CD4-positive, alpha-beta T cell treated with Interleukin-6 for 4 hours (primary cell): ENCODE measurements at places on chromosomes 1 and 21.

DNA sequence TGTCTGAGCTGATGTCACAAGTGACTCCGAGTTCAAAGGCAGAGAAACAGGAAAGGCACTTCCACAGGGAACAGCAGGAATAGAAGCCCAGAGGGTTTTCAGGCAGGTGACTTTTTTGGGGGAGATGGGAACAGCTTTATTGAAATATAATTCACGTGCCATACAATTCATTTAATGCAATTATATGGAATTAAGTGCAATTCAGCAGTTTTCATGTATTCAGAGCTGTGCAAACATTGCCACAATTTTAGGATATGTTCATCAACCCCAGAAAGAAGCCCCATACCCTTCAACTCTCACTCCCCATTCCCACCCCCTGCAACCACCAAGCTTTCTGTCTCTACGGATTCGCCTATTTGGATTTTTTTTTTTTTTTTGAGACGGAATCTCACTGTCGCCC is 17.0 kb downstream of the KCNAB2 start:
- DNase-seq: no peak

GRCh38 chr1:86084998-86085397 is 71.6 kb downstream of the COL24A1 start:
- DNase-seq: no peak

- DNase-seq: no peak
Observed at GRCh38 chr1:180243517-180244221, 13.6 kb downstream of the LHX4 start.

- DNase-seq: no peak
Observed at GRCh38 chr1:78779831-78780230, 130.2 kb downstream of the IFI44 start.

DNA sequence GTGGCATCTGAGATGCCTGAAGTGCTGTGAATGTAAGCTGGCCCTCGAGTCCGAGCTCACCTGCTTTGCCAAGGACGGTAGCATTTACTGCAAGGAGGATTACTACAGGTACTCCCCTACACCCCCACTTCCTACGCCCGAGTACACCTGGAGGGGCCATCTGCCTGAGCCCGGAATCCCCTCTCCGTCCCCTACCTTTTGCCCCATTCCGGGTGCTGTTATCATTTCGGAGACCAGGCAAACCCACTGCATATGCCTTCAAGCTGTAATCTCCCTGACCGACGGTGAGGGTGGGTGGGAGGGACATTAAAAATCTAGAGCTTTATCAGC is 2.9 kb downstream of the LHX9 start:
- no peak for DNase-seq

- DNase-seq: no peak
Observed at GRCh38 chr1:157124855-157125254, 13.3 kb downstream of the ETV3 start.

DNA sequence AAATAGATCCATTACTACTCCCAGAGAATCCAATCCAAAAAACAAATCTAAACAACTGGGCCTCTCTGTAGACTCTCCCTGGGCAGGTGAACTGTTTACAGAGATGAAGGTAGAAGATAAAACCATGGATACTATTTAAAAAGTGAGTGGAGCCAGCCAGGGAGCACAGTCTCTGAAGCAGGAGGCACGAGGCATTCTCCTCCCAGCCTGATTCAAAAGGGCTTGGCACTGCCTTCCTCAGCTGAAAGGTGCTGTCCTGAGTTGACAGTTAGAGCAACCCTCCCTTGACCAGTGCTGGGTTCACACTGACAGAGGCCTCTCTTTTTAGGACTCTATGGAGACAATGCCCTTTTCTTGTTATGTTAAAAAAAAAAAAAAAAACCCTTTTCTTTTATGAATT is 36.8 kb downstream of the HENMT1 start:
- no peak for DNase-seq

DNA sequence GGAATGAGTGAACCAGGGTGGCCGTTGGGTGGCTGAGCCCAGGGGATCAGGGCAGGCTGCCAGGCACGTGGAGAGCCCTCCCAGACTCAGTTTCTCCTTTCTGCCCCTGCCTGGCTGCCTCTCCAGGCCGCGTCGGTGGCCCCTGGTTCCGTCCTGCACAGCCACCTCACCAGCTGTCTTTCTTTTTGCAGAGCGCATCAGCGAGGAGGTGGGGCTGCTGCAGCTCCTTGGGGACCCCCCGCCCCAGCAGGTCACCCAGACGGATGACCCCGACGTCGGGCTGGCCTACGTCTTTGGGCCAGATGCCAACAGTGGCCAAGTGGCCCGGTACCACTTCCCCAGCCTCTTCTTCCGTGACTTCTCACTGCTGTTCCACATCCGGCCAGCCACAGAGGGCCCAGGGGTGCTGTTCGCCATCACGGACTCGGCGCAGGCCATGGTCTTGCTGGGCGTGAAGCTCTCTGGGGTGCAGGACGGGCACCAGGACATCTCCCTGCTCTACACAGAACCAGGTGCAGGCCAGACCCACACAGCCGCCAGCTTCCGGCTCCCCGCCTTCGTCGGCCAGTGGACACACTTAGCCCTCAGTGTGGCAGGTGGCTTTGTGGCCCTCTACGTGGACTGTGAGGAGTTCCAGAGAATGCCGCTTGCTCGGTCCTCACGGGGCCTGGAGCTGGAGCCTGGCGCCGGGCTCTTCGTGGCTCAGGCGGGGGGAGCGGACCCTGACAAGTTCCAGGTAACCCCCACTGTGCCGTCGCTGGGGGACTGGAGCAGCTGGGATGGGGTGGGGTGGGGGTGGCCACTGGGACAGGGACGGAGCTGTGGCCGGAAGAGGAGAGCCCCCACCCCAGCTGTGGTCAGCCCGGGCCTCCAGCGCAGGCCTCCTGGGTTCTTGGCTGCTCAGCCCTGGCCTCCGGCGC is 63.3 kb downstream of the COL18A1 start:
- no peak for DNase-seq

DNA sequence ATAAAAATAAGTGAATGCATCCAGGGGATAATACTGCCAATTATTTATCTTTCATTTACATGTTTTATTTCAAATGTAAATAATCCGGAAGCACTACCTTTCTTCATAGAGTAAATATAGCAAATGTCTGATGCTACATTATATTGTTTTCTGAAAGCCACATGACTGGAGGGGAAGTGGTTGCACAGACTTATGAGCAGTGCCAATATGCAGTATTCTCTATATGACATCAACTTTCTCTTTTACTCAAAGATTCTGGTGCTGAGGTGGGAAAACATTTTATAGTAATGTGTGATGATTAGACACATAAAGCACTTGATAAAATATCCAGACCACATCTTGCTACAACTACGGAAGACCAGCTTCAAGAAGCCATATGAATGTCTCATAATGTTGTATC is 314.7 kb downstream of the NEGR1 start:
- DNase-seq: no peak

DNA sequence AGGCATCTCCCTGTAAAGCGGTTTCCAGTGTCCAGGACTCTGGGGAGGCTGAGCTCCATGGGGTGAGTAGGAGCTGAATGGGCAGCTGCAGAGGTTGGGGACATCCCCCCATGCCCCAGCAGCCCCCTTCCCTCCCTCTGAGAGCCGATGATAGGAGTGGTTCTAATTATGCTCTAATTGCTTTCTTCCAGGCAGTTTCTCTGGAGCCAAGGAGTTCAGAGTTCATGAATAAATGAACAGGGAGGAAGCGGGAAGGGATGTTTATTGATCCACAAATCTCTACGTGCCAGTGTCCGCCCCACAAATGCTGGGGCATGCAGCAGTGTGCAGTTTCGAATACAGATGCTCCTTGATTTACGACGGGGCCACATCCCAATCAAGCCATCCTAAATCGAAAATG is 15.6 kb downstream of the NKAIN1 start:
- DNase-seq: no peak

- no peak for DNase-seq
Observed at GRCh38 chr1:170377440-170377839, 154.5 kb upstream of the GORAB start.

GRCh38 chr1:202809597-202810159 is 1.1 kb upstream of the PCAT6 start:
- DNase-seq: no peak

DNA sequence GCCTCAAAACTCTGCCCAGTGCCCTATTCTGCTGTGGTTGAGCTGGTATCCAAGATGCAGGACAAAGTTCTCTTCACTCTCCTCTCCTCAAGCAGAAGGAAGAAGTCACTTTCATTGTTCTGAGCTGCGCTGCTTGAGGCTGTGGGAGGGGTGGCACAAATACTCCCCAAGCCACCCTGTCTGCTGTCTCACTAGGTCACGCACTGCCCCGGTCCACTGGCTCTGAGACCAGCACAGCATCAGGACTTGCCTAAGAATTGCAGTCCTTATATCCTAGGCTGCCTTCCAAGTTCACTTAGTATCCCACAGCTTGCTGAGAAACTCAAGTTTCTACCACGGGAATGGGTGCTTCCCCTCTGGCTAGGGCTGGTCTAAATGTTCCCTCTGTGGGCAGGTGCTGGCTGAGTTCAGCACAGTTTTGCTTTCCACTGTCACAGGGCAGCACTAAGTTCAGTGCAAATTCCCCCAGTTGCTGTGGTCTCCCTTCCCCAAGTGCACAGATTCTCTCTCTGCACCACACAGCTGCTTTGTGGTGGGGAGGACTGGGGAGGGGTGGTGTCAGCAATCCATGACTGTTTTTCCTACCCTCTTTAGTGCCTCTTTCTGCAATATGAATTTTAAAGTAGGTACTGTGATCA is 32.4 kb downstream of the SLC9C2 start:
- DNase-seq: no peak

- no peak for DNase-seq
Observed at GRCh38 chr21:29939104-29939923, 482 bp downstream of the GRIK1 start.

DNA sequence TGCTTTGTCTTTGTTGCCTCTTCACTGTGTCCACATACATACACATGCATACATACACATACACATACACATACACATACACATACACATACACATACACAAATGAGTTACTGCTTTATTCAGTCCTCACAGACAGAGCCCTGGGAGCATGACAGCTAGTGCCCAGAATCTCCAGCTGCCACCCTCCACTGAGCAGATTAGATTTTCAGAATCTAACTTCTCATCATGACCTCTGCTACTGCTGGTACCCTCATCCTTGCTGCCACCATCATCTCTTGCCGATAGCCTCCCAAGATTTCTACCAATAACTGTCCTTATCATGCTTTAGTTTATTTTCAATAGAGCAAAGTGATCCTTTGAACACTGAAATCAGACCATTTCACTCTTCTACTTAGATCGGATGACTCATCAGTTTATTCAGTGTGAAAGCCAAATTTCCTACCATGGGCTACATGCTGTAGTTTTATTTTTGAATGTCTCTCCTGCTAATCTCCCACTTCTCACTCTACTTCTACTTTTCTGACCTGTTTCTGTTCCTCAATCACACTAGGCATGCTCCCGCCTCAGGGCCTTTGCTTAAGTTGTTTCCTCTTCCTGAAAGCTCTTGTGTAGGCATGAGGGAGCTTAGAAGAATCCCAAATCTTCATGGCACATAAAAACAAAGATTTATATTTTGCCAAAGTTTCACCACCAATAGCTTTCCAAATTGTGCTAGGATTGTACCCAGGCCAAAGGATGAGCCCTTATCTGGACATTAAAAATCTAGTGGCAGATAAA is 43.0 kb downstream of the ATP6V1G3 start:
- DNase-seq: no peak

- peak; percentile 42 for DNase-seq
Observed at GRCh38 chr1:23168079-23168444, 594 bp downstream of the LUZP1 start.

GRCh38 chr1:119720866-119721440 is 9.2 kb downstream of the PHGDH start:
- DNase-seq: no peak

- no peak for DNase-seq
Observed at GRCh38 chr1:205240569-205240968, 12.8 kb downstream of the TMCC2 start.

- no peak for DNase-seq
Observed at GRCh38 chr1:54136269-54136896, 16.4 kb downstream of the CDCP2 start.

DNA sequence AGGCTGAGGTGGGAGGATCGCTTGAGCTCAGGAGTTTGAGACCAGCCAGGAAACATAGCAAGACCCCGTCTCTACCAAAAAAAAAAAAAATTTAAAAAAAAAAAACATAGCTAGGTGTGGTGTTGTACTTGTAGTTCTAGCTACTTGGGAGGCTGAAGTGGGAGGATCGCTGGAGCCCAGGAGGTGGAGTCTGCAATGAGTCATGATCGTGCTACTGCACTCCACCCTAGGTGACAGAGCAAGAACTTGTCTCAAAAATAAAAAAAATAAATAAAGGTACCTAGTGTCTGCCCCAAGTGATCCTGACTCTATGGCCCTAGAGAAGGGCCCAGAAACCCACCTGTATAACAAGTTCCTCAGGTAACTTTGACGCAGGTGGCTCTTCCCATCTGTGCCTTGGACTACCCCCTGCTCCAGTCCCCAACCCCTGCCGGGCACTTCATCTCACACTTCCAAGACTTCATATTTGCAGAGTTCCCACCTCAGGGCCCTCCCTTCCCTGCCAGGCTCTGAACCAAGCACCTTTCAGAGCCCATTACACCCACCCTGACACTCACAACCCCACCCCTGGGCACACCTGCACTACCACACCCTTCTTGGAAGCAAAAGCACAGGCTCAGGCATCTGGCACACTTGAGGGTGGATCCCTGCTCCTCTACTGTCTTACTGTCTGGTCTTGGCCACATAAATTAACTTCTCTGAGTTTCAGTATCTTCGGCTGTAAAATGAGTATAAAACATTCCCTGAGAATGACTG is 80.2 kb upstream of the KLHDC7A start:
- DNase-seq: no peak

DNA sequence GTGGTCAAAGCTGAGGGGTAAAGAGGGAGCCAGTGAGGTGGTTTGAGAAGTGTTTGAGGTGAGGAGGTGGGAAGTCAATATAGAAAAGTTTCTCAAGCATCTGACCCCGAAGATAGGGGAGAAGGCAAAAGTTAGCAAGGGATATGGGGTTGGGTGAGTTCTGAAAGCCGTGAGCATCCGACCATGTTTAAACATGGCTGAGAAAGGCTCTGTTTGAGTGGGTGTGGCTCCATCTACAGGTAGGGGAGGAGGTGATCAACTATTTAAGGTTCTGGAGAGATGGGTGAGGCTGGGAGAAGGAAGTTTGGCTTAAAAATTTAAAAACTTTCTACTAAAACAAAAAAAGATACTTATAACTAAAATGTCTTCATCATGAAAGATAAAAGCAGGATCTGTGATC is 273.8 kb downstream of the KCNJ6 start:
- DNase-seq: peak; percentile 46

DNA sequence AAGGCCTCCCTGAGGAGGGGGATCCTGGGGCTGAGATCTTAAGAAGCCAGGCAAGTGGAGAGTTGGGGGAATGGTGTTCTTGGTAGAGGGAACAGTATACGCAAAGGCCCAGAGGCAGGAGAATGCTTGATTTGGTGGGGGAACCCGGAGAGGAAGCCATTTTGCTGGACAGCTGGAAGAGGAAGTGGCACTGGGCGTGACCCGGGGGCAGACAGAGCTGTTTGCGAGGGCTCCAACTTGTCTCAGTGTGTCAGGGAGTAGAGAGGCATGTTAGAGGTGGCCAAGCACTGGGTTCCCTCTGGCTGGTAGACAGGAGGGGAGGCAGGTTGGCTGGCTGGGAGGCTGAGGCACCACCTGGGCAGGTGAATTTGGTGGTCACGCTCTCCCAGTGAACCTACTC is 96.3 kb upstream of the ACTL8 start:
- DNase-seq: no peak
